Mesothelial cell of epicardium (in vitro differentiated cells): ENCODE measurements at places on chromosomes 11 and 22.
A peak's percentile ranks its signal among the peaks of the same experiment; 100 is the strongest.

DNA sequence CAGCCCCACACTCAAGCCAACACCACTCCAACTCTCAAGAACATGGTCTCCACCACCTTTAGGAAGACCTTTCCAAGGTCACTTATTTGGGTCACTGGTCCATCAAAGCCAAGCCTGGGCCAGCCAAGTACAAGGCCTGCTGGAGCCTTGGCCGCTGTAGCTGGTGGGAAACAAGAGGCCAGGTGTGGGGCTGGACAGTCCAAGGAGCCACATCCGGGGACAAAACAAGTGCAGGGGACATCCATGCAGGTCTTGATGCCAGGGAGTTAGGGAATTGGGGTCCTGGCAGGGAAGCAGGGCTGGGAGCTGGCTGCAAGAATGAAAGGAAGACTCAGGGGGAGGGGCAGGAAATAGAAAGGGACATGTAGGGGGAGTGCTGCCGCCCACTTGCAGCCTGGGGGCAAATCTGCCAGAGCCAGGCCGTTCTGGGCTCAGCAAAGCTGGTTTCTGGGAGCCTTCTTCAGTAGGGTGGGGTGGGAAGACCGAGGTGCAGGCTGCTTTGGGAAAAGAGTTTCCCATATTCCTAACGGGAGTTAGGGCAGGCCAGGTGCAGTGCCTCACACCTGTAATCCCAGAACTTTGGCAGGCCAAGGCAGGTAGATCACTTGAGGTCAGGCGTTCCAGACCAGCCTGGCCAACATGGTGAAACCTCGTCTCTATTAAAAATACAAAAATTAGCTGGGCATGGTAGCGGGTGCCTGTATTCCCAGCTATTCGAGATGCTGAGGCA lies 69.5 kb upstream of the ATXN10 start:
- no peak for DNase-seq

DNA sequence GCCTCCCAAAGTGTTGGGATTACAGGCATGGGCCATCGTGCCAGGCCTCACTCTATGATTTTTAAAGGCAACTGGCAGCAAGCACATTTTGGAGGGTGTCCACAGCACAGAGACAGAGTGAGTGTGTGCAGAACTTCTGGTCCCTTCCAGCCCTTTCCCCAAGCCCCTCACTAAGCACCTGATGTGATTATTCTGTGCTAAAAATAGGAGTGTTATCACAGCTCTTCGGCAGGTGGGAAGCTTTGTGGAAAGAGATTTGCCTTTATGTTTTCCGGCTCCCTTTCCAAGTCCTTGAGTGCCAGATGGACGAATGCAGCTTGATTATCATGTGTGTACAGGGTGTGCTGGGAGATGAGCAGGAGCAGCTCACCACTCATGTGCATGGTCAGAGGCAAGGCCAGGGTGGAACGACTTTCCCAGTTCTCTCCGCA lies 310.8 kb downstream of the DDX10 start:
- no peak for DNase-seq

DNA sequence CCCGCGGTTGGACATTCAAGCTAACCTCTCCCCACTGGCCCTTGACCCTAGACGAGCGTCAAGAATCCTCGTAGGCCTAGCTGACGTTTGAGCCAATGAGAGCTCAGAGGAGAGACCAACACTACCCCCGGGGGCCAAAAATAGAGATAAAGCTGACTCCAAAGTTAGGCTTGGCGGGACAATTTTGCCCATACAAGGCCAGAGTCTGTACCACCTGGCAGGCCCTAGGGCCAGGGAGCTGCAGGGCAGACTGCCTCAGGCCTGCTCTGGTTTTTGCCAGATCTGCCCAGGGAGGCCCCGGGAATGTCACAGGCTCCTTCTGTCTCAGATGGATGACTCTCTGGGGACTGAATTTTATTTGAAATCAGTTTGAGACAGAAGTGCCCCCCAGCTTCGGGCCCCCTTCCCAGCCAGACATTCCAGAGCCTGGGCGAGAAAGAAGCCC lies 40.8 kb upstream of the ACCSL start:
- DNase-seq = peak; percentile 31

DNA sequence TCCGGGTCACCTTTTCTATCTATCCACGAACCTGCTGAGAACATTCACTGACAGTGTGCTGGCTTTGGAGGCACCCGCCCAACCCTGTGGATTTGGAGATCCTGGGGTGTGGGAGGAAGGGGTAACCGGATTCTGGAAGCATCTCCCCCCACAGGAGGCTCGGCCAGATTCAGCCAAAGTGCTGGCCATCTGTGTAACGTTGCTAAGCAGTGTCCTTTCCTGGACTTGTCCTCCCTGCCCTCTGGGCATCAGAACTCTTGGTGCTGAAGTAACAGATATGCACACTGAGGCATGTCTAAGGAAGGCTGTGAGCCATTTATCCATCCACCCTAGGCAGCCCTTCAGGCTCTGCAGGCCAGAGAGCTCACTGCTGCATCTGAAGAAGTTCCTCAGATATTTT lies 85.7 kb downstream of the SNX19 start:
- no peak for DNase-seq

GRCh38 chr11:116838321-116839084 lies 1.1 kb upstream of the APOA1 start:
- DNase-seq = no peak

GRCh38 chr22:49880281-49880680 lies 26.6 kb downstream of the ZBED4 start:
- DNase-seq = no peak

GRCh38 chr11:241634-242033 lies 4.9 kb downstream of the PSMD13 start:
- DNase-seq = no peak

DNA sequence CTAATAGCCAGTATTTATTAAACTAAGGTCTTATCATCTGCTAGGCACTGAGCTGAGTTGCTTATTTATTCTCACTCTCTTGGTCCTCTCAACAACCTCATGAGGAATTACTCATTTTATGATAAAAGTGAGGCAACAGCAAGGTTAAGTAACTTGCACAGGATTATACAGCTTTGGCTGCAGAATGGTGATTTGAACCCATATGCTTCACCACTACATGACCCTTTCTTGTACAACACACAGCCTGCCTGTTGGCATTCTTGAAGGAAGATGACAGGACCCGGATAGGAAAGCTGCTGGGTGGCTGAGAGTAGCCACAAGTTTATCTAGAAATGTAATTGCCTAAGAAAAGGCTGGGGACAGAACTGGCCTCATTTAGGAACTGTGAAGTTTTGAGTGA lies 5.3 kb upstream of the PARVA start:
- DNase-seq = no peak

GRCh38 chr11:116194156-116194904 lies 578.5 kb downstream of the BUD13 start:
- no peak for DNase-seq

GRCh38 chr11:133409799-133410198 lies 122.5 kb downstream of the OPCML start:
- DNase-seq = no peak

DNA sequence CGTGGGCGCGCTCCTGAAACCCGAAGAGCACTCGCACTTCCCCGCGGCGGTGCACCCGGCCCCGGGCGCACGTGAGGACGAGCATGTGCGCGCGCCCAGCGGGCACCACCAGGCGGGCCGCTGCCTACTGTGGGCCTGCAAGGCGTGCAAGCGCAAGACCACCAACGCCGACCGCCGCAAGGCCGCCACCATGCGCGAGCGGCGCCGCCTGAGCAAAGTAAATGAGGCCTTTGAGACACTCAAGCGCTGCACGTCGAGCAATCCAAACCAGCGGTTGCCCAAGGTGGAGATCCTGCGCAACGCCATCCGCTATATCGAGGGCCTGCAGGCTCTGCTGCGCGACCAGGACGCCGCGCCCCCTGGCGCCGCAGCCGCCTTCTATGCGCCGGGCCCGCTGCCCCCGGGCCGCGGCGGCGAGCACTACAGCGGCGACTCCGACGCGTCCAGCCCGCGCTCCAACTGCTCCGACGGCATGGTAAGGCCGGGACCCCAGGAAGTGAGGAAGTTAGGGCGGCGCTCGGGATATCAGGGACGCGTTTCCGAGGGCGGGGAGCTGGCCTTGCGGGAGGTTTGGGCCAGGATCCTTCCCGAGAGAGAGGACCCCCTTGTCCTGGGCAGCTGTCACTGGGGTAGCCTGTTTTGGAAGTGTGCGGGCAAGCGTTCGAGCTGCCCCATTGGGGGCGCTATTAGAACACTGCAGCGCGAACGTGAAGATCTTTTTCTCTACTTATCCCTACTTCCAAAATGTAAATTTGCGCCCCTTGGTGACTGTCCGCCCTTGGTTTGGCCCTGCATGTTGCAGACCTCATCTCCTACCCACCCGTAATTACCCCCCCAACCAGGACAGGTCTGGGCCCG lies 796 bp downstream of the MYOD1 start:
- DNase-seq = peak; percentile 41

- no peak for DNase-seq
Measured at GRCh38 chr11:96074551-96075310, 150.8 kb upstream of the MTMR2 start.

GRCh38 chr11:77003963-77004362 lies 30.2 kb upstream of the B3GNT6 start:
- DNase-seq = no peak

DNA sequence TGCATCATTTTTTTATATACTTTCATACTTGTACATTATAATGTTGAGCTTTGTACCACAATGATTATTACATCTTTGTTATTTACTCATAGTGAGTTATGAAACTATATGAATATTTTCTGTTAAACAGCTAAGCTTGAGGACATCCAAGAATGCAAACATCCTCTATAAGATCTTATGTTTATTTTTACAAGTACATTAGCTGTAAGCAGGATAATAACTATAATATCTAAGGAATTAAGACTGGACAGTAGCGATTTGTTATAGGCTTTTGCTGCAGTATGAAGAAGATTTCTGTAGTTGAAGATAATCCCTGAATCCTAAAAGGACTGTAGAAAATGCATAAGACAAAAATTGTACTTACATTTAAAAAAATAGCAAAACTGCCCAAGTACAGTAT lies 176.0 kb downstream of the METTL15 start:
- no peak for DNase-seq

- DNase-seq = no peak
Measured at GRCh38 chr11:8196749-8197148, 27.9 kb upstream of the RIC3 start.

DNA sequence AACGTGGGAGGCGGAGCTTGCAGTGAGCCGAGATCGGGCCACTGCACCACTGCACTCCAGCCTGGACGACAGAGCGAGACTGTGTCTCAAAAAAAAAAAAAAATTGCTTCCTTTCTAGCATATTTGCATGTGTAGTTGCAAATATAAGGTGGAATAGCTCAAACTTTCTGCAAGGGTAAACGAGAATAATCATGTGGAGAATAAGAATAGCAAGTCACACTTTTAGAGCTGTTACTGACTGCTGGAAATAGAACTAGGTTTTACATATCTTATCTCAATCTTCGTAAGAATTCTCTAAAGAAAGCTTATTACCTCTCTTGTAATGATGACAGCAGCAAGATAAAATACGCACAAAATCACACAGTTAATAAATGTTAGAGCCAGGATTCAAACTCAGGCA lies 1.6 kb downstream of the L3MBTL2 start:
- no peak for DNase-seq

- DNase-seq = no peak
Measured at GRCh38 chr22:31055117-31055634, 25.9 kb upstream of the SMTN start.

- DNase-seq = no peak
Measured at GRCh38 chr11:19820100-19820499, 107.5 kb downstream of the NAV2 start.

DNA sequence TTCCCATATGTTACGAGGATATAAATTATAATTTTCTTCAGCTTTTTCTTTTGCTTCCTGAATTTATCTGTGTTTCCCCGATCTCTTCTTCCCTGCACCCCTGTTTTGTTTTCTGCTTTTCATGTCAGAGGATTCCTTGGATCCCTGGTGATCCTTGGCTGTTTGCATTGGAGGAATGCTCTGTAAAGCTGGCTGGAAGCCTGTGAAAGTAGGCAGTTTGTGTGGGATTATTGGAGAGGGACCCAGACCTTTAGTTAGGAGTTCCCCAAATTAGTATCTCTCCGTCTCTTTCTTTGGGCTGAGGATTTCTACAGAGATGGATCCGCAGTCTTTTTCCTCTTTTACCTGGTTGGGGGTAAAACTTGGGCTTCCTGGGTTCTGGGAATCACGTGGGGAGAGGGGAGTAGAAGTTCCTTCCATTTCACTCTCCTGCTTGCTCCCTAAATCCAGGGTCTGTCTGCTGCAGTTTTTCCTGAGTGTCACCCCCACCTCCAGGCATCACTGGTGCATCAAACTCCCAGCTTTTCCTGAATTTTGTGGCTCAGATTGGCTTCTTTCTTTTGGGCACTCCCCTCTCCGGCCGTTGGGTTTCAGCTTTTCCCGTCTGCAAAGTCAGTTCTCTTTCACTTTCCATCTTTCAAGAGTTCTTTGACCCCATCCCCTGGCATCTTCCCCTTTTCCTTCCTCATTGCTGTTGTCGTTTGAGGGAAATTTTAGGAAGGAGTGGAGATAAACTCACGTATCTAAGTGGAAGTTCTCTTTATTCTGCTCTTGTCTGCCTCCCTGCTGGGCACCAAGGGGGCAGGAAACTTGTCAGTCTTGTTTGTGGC lies 79.1 kb upstream of the ALX4 start:
- no peak for DNase-seq

- no peak for DNase-seq
Measured at GRCh38 chr11:34823639-34824038, 92.5 kb downstream of the APIP start.

- DNase-seq = no peak
Measured at GRCh38 chr11:123478352-123478987, 48.4 kb downstream of the GRAMD1B start.

DNA sequence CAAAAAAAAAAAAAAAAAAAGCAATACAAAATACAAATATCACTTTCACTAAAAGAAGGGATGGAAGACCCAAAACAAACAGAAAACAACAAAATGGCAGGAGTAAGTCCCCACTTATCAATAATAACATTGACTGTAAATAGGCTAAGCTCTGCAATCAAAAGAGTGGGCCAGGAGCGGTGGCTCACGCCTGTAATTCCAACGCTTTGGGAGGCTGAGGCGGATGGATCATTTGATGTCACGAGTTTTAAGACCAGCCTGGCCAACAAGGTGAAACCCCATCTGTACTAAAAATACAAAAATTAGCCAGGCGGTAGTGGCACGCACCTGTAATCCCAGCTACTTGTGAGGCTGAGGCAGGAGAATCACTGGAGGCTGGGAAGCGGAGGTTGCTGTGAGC lies 9.8 kb upstream of the PPP6R3 start:
- no peak for DNase-seq
